ENCODE measurements at places on chromosomes 7 and 10.

- DNase-seq, result no peak
These were observed 245.7 kb downstream of the WDR11 start for GRCh38 chr10:121096617-121097431.

- DNase-seq, result no peak
These were observed 242.6 kb downstream of the TWIST1 start for GRCh38 chr7:18874880-18875279.

GRCh38 chr10:125811251-125811650 lies 11.8 kb downstream of the UROS start:
- DNase-seq, result no peak

GRCh38 chr10:115566867-115567266 lies 473.7 kb downstream of the ATRNL1 start:
- no peak for DNase-seq

GRCh38 chr10:14758994-14759664 lies 15.6 kb downstream of the FAM107B start:
- DNase-seq, result no peak

GRCh38 chr7:73734619-73735527 lies 3.7 kb downstream of the ABHD11 start:
- no peak for DNase-seq

Data from hypothalamus (tissue), 51 donors.